ENCODE measurements at places on chromosomes 13 and 19. TPM values are rescaled to one million over a fixed set of nuclear protein-coding genes. Genes with fewer than 3 reads are reported as not detected.
A peak's percentile ranks its signal among the peaks of the same experiment; 100 is the strongest.

DNA sequence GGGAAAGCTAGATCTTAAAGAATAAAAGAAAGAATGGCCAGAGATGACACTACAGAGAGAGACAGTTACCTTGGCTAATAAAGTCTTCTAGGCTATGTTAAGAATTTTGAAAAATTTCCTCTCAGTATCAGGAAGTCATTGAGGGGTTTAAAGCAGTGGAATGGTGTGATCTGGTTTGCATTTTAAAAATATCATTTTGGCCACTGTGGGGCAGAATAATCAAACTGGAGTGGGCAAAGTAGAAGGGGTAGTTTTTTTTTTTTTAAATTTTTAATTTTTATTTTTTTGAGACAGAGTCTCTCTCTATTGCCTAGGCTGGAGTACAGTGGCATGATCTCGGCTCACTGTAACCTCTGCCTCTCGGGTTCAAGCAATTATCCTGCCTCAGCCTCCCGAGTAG is 4.4 kb upstream of the CNMD start:
- no peak overlapping the region for H3K27ac ChIP-seq
- no peaks in the 10 kb centered on the region for H3K4me1 ChIP-seq
- no peak for DNase-seq
- peaks cover 7% of the 10 kb centered on the region for H3K27me3 ChIP-seq

GRCh38 chr13:57724486-57725272 is 93.1 kb downstream of the PCDH17 start:
- no peaks in the 10 kb centered on the region for H3K4me1 ChIP-seq
- no peak for DNase-seq
- H3K27me3 ChIP-seq: no peaks in the 10 kb centered on the region
- H3K36me3 ChIP-seq: no peaks in the 10 kb centered on the region

DNA sequence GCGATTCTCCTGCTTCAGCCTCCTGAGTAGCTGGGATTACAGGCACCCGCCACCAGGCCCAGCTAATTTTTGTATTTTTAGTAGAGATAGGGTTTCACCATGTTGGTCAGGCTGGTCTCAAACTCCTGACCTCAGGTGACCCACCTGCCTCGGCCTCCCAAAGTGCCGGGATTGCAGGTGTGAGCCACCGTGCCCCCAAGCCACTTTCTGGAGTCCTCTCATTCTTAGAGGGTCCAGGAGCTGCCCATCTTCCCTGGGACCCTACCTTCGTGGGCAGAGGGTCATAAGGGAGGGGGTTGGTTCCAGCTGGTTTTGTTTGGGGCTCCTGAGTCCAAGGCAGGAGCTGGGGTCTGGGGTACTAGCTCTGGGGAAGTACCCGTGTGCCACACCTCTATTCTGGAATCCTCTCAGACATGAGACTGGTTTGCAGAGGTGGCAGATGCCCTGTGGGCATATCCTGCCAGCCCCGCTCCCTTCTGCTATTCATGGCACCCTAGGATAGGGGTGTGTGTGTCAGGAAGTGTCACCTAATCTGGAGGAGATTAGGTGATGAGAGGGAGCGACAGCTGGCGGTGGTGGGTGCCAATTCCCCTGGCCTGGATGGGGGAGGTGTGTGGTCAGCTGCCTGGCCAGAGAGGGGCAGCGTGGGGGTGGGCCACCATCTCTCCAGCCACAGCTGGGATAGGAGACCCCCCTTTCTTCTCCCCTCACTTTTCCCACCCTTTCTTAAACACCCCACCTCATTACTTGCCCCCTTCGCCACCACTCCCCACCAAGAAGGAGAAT is 2.1 kb downstream of the PRMT1 start:
- H3K4me1 ChIP-seq: no peaks in the 10 kb centered on the region
- H3K27me3 ChIP-seq: no peaks in the 10 kb centered on the region
- peak overlapping the region; percentile 99 for H3K4me3 ChIP-seq
- H3K27ac ChIP-seq: peak overlapping the region; percentile 98

The ETV2 gene
- total RNA-seq: not detected

The CIC gene
- 27.4 TPM for total RNA-seq
